ENCODE measurements at places on chromosomes 5 and 9.

GRCh38 chr5:130282049-130282448 lies 377.8 kb downstream of the CHSY3 start:
- DNase-seq: no peak

- DNase-seq: no peak
These were observed 123.8 kb downstream of the DROSHA start for GRCh38 chr5:31407921-31408693.

GRCh38 chr5:83220331-83220730 lies 143.0 kb downstream of the XRCC4 start:
- DNase-seq: no peak

DNA sequence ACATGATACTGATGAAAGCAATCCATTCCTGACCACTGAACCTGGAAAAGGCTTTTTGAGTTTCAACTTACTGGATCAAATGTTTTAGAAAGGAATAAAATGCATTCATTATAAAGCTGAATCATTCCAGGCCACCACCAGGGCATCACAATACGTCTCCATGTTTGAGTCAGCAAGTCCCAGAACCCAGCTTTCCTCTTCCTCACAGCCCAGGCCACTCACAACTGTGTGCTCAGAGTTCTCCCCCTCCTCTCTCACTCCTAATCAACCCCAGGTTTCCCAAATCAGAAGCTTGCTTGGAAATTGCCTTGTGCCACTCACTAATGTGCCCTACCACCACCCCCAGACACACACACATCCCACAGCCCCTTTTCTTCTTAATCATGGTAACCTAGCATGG lies 91.7 kb downstream of the GNA14 start:
- DNase-seq: no peak

- no peak for DNase-seq
These were observed 181.2 kb downstream of the MACROH2A1 start for GRCh38 chr5:135217669-135218485.

GRCh38 chr9:14941501-14942405 lies 31.5 kb upstream of the FREM1 start:
- no peak for DNase-seq

- no peak for DNase-seq
These were observed 279.5 kb downstream of the IRX1 start for GRCh38 chr5:3875144-3875543.

DNA sequence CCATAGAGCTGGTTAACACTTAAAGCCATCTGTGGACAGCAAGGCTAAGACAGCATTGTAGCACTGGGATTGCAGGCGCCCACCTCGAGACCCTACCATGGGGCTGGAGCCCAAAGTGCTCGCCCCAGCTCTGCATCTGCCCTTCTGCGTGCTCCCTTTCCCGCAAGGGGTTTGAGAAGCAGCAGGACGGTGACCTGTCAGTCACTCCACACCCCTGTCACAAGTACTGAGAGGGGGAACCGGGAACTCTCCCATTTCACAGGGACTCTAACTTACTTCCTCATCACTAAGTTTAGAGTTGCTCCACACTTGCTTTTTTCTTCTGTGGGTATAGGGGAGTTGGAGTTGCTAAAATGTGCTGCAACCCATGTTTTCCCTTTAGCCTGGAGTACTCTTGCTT lies 273.2 kb downstream of the SMARCA2 start:
- no peak for DNase-seq

GRCh38 chr9:86648156-86648827 lies 294.1 kb upstream of the TUT7 start:
- no peak for DNase-seq

GRCh38 chr9:111450124-111450523 lies 34.1 kb downstream of the ECPAS start:
- no peak for DNase-seq

DNA sequence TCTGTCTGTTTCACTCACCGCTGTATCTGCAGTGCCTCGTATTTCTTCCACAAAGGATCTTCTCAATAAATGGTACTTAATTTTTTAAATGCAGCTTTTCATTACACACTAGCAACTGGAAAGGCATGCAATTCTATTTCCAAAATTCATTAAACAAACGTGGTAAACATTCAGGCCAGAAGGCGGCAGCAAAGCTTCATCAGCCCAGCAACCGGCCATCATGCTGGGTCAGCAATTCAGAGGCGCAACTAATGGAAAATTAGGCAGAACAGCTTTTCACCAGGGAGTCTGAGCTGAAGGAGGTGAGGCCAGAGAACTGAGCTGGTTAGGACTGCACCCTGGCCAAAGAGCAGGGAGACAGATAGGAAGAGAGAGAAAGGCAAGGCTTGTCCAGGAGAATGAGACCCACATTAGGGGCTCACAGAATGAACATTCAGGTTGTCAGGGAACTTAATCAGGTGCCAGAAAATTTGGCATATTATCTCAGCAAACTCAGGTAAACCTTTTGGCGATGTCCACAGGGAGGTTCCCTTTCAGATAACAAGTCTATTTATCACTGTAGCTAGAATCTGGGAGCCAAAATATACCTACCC lies 17.7 kb upstream of the RNF180 start:
- no peak for DNase-seq

DNA sequence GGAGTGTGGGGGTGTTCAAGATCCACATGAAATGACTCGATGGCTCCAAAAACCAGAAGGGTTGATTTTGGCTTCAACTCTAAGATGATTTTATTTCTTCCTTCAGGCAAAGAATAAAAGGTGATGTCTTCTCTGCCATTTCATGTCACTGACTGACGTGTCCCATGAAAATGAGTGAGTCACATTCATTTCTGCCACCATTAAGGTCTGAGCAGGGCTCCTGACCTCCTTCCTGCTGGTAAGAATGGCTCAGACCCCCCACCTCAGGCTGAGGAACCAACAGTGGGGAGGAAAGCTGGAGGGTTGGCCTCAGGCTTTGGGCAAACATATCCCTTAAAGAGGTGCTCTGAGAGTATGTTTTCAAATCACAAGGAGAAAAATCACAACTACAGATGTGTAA lies 53.9 kb upstream of the ZNF354A start:
- DNase-seq: no peak

DNA sequence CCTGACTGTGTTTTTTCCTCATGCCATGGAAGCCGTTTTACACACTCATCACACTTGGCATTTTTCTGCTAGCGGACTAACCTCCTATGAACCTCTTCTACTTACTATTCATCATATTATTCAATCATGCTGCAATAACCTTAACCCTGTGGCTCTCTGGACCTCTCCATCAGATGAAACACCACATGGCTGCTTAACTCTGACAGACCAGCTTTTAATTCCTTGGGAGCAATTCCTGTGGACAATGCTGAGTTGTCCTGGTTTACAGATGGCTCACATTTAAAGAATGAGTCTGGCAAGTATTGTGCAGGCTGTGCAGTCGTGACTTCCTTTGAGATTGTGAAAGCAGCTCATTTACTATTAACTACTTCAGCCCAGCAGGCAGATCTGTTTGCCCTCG lies 9.0 kb downstream of the OR1J1 start:
- no peak for DNase-seq

- no peak for DNase-seq
These were observed 12.8 kb upstream of the DDX41 start for GRCh38 chr5:177529247-177530203.

DNA sequence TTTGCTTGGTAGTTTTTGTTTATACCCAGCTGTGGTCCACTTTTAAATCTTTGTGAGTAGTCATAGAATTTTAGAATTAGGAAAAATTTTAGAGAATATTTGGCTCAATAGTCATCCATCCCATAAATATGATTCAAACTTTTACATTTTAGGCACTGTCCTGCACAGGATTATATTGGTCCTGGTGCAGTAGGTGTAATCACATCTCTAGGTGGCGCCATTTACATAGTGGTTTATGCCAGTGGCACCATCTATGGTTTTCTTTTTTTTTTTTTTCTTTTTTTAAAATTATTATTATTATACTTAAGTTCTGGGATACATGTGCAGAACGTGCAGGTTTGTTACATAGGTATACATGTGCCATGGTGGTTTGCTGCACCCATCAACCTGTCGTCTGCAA lies 260.7 kb upstream of the KCNN2 start:
- no peak for DNase-seq

- DNase-seq: no peak
These were observed 15.3 kb downstream of the CAST start for GRCh38 chr5:96677496-96677895.

All from stimulated activated CD8-positive, alpha-beta memory T cell treated with anti-CD3 and anti-CD28 coated beads, Interleukin-15, amount 100 ng/mL, for 4 hours (primary cell).